Retinal pigment epithelial cell (primary cell): ENCODE measurements at places on chromosomes 16 and 17.

DNA sequence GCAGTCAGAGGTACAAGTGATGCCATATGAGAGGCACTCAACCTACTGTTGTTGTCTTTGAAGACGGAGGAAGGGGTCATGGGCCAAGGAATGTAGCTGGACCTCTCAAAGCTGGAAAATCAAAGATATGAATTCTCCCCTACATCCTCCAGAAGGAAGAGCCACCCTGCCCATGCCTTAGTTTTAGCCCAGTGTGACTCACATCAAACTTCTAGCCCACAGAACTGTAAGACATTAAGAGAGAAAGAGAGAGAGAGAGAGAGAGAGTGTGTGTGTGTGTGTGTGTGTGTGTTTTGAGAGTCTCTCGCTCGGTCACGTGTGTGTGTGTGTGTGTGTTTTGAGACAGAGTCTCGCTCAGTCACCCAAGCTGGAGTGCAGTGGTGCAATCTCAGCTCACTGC, 87.1 kb downstream of the STX8 start:
- no peak for DNase-seq

- no peak for DNase-seq
Measured at GRCh38 chr17:28547096-28547622, 5.3 kb downstream of the UNC119 start.

- no peak for DNase-seq
Measured at GRCh38 chr16:84153660-84154214, 8.6 kb downstream of the DNAAF1 start.

- no peak for DNase-seq
Measured at GRCh38 chr16:84667600-84668309, 19.4 kb downstream of the KLHL36 start.

DNA sequence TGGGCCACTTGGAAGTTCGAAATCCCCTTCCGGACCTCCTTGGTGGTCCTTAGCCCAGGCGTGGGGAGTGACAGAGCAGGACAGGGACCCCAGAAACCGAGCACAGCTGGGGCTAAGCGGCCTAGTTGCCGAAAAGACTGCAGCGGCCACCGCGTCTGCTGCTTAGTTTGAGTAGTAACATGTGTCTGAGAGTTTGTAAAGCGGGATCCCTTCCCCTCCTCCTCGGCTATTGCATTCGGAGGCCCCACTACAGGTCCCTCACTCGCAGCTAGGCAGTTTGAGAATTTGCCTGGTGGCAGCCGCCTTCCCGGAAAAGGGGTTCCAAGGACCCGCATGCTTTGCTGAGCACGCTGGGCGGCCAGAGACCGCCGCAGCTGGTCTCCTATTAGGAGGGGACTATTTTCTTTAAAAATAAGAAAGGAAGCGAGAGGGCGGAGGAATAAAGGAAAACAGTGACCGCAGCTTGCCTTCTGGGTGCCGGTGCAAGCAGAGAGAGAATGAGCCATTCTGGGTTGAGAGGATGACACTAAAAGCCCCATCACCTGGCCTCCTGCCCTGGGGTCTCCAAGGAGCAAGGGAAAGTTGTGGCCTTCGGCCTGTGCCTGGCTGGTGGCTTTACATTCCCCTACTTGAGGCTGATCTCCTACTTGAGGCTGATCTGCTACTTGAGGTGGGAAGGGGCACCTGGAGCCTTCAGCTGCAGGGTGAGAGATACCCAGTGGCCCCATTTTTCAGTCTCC, 1.1 kb upstream of the HOXB5 start:
- no peak for DNase-seq

GRCh38 chr16:84842516-84843148, 22.8 kb downstream of the CRISPLD2 start:
- DNase-seq, result no peak

GRCh38 chr16:70152578-70153302, 20.8 kb upstream of the CLEC18C start:
- DNase-seq, result no peak

DNA sequence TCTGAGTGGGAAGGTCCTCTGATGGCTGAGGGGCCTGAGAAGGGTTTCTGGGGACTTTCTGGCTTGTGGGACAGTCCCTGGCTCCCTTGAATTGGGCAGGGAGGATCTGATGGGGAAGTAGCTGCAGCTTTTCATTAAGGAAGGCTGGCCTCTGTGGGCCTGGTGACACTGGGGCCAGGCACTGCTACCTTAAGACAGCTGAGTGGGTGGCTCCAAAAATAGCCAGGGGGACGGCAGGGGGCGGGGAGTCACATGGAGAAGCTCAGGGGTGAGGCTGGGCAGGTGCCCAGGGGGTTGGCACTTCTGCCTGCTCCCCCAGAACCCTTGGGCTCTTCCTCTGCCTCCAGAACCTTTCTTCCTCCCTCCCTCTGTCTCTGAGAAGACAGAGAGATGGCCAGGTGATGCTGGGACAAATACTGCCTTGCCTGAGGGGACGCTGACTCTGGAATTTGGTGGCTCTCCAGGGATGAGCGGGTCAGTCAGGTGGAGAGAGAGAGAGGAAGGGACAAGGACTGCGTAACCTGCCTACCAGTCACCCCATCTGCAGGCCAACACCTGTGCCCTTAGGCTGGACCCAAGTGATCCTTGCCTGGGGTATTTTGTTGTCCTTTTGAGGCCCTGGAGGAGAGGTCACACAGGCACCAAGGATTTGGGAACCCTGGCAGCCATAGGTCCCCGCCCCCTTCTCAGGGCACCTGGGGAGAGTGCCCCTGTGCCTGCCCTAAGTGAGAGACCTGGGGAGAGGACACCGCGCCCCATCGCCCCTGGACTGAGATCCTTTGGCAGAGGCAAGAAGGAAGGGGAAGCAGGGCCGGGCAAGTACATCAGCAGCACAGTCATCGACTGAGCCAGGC, 1.7 kb upstream of the SGCA start:
- no peak for DNase-seq

DNA sequence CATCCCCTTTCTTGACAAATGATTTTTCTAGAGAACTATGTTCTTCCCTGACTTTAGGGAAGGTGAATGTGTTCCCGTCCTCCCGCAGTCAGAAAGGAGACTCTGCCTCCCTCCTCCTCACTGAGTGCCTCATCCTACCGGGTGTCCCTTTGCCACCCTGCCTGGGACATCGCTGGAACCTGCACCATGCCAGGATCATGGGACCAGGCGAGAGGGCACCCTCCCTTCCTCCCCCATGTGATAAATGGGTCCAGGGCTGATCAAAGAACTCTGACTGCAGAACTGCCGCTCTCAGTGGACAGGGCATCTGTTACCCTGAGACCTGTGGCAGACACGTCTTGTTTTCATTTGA, 7.4 kb downstream of the NAT9 start:
- DNase-seq, result no peak

- DNase-seq, result no peak
Measured at GRCh38 chr17:4033751-4034251, 69.6 kb upstream of the ATP2A3 start.

- DNase-seq, result no peak
Measured at GRCh38 chr16:74201576-74201975, 95.0 kb upstream of the PSMD7 start.

DNA sequence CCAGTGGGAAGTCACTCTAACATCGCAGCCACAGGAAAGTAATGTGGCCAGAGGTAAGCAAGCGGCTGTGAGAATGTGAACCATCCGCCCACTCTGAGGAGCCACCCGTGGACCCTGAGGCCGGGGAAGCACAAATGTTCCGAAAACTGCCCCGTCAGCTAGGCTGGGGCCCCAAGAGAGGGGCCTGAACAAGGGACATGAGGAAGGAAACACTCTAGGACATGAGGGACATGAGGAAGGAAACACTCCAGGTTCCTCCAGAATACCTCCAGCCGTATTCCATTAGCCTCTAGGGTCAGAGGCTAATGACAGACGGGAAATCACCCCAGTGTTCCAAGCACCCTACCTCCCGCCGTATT, 317 bp downstream of the TEFM start:
- DNase-seq, result no peak

DNA sequence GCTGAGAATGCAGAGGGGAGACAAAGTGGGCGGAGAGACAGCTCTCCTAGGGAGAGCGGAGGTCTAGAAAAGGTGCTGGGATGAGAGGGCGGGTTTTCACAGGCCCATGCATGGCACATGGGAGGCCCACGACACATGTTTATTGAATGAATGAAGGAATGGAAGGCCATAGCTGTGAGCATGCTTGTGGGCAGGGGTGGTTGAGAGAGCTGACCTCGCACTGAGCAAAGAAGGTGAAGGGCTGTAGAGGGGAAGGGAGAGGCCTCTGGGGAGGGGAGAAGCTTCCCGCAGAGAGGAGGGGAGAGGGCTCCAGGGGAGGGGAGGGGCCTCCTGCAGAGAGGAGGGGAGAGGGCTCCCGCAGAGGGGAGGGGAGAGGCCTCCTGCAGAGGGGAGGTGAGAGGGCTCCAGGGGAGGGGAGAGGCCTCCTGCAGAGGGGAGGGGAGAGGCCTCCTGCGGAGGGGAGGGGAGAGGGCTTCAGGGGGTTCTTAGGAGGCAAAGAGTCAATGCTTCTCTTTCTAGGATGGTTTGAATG, 27.3 kb downstream of the SDK2 start:
- no peak for DNase-seq

- DNase-seq, result no peak
Measured at GRCh38 chr17:46791531-46791930, 27.0 kb downstream of the WNT3 start.

DNA sequence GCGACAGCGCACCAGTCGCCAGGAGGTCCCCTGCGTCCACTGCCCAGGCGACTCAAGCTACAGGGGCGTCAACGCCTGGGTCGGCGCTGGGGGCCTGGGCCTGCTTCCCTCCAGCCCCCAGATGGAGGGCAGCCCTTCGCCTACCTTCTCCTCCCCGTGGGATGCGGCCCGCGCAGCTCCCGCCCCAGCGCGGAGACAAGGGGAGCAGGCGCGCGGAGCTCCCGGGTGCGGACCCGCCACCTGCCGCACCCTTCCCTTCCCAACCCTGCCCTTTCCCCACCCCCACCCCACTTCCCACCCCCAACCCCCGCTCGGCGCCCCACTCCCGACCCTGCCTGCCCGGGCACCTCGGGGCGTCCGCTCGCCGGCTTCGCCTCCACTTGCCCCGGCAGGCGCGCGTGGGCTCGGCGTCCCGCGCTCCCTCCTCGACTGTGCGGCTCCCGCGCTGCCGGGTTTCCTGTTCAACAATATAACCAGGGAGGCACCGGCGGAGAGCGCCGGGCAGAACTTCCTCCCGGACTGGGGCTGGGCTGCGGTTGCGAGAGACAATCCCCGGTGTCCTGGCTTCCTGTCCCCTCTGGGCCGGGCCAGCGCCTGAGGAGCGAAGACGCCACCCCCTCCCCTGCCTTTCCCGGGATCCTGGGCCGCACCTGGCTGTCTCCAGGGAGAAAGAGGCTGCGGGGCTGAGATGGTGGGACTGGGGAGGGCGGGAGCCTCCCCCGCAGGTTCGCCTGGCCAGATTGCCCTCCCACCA, at the start of gene ARHGAP27:
ARHGAP27 (minus strand) TSS at position 466 of the 754 bp plus-strand sequence. CDS start 2,591 bp downstream, outside the sequence.
- no peak for DNase-seq

DNA sequence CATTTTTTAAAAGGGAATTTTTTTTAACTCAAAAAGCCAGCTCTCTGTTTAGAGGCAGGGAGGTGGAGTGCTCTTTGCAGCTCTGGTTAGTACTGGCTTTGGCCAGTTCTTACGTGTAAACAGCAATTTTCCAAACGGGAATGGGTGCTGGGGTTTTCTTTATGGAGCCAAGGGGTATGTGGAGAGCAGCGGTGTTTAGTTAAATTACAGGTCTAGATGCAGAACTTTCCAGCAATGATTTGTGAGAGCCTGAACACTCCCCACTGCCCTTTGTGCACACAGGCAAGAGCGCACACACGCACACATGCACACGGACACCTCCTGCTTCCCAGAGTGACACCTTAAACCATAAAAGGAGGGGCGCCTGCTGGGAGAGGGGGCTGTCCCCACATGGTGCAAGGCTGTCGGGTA, 140.2 kb downstream of the MSI2 start:
- DNase-seq, result no peak
